ENCODE measurements at places on chromosomes 13 and 19.

- peak; percentile 3 for DNase-seq
- no peaks in the 10 kb centered on the region for H3K36me3 ChIP-seq
- no peaks in the 10 kb centered on the region for H3K27me3 ChIP-seq
- no peak overlapping the region for H3K4me3 ChIP-seq
- H3K27ac ChIP-seq, result no peak overlapping the region
Observed at GRCh38 chr13:102097708-102098107, 304.1 kb downstream of the FGF14 start.

DNA sequence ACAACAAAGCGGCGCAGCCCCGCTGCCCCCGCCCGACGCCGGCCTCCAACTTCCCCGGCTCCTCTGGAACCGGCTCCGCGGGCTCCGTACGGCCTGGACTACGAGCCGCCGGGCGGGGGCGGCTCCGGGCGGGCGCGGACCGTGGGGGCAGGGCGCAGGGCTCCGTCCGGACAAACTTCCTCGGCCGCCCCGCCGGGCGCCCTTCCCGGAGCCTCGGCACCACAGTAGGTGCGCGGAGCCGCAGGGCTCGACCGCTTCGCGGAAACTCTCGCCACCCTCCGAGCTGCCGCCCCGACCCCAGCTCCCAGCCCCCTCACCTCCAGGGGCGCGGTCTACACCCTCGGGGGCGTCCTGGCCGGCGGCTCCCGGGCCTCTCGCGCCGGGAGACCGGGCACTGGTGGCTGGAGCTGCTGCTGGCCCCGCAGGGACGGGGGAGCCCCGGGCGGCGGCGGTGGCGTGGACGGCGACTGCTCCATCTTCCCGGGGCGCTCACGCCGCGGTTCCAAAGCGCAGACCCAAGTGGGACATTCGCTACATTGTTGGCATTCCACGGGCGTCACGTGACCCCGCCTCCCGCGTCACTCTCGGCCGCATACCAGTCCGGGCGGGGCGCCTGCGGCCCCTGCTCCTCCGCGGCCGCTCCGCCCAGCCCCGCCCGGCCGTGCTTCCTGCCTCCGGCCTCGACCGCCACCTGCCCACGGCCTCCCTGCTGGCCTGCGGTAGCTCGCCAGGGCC lies at the start of gene LATS2:
LATS2 (minus strand) TSS at position 558 of the 735 bp plus-strand sequence. CDS start 15,560 bp downstream, outside the sequence.
- H3K36me3 ChIP-seq, result no peaks in the 10 kb centered on the region
- H3K27ac ChIP-seq, result peak within 1 kb of the TSS; percentile 100
- peak; percentile 97 for DNase-seq

DNA sequence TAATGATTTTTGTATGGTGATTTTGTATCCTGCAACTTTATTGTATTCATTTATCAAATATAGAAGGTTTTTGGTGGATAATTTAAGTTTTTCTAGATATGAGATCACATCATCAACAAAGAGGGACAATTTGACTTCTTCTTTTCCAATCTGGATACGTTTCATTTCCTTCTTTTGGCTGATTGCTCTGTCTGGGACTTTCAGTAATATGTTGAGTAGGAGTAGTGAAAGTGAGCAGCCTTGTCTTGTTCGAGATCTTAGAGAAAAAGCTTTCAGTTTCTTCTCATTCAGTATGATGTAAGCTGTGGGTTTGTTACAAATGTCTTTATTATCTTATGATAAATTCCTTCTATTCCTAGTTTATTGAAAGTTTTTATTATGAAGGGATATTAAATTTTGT lies 352.0 kb upstream of the DACH1 start:
- no peak overlapping the region for H3K4me3 ChIP-seq
- no peak overlapping the region for H3K27ac ChIP-seq
- no peaks in the 10 kb centered on the region for H3K36me3 ChIP-seq
- H3K27me3 ChIP-seq, result no peaks in the 10 kb centered on the region

GRCh38 chr19:34881982-34882381 lies 44.7 kb upstream of the ZNF30 start:
- H3K4me3 ChIP-seq, result no peak overlapping the region
- H3K4me1 ChIP-seq, result no peaks in the 10 kb centered on the region
- H3K27me3 ChIP-seq, result no peaks in the 10 kb centered on the region
- DNase-seq, result no peak

- H3K4me3 ChIP-seq, result no peak overlapping the region
- no peak for DNase-seq
- H3K27ac ChIP-seq, result no peak overlapping the region
- peaks cover 1% of the 10 kb centered on the region for H3K4me1 ChIP-seq
- peaks cover 2% of the 10 kb centered on the region for H3K36me3 ChIP-seq
Observed at GRCh38 chr19:41261474-41262190, 2.5 kb upstream of the HNRNPUL1 start.

- no peaks in the 10 kb centered on the region for H3K27me3 ChIP-seq
- peak overlapping the region; percentile 27 for H3K27ac ChIP-seq
- peak overlapping the region; percentile 98 for H3K4me3 ChIP-seq
- peaks cover 2% of the 10 kb centered on the region for H3K4me1 ChIP-seq
- DNase-seq, result no peak
- no peaks in the 10 kb centered on the region for H3K36me3 ChIP-seq
Observed at GRCh38 chr19:52734331-52734892, 432 bp downstream of the ZNF611 start.

GRCh38 chr19:17529239-17530158 lies 18.1 kb downstream of the PGLS start:
- no peak for DNase-seq
- H3K4me1 ChIP-seq, result peaks cover 4% of the 10 kb centered on the region
- H3K36me3 ChIP-seq, result no peaks in the 10 kb centered on the region
- no peak overlapping the region for H3K27ac ChIP-seq
- no peaks in the 10 kb centered on the region for H3K27me3 ChIP-seq

DNA sequence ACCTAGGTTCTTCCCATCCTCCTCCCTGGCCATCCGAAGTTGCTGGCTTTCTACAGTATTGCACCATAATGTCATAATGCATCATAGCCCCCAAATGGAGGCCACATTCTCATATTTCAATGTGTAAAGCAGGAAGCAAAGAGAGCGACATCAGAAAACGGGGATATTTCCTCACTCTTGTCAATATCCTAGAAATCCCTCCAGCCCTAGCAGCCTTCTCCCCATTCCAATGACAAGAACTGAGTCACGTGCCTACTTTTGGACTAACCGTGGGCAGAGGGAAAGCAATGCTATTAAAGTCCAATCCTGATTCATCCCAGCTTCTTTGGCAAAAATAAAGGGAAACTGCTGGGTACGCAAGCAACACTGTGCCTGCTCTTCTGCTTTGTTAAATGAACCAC lies 4.3 kb upstream of the RAP2A start:
- DNase-seq, result no peak
- H3K36me3 ChIP-seq, result no peaks in the 10 kb centered on the region
- no peaks in the 10 kb centered on the region for H3K4me1 ChIP-seq
- no peak overlapping the region for H3K4me3 ChIP-seq
- H3K27ac ChIP-seq, result no peak overlapping the region

DNA sequence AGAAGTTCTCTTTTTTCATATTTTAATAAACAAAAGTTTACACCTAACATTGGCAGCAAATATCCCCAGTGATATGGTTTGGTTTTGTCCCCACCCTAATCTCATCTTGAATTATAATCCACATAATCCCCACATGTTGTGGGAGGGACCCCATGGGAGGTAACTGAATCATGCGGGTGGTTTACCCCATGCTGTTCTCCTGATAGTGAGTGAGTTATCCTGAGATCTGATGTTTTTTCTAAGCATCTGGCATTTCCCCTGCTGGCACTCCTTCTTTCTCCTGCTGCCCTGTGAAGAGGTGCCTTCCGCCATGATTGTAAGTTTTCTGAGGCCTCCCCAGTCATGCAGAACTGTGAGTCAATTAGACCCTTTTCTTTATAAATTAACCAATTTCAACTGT lies 214.7 kb downstream of the SLITRK1 start:
- H3K4me1 ChIP-seq, result no peaks in the 10 kb centered on the region
- H3K36me3 ChIP-seq, result no peaks in the 10 kb centered on the region
- DNase-seq, result peak; percentile 54
- no peak overlapping the region for H3K4me3 ChIP-seq
- no peaks in the 10 kb centered on the region for H3K27me3 ChIP-seq
- H3K27ac ChIP-seq, result no peak overlapping the region

DNA sequence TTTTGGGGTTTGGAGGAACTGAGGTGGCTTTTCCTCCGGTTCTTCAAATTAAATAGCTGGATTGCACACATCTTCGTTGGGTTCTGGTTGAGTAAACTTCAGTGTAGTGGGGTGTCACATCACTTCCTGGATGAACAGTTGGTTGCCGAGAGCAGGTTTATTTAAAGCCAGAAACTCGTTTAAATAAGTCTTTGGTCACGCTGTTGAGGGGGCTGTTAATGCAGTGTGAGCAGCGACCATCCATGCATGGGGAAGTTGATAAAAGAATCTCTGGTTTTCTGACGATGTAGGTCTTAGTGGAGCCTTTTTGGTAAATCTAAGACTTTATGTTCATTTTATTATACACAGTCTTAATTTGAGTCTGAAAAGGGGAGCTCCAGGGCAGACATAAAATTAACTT lies 351.2 kb upstream of the ARGLU1 start:
- H3K4me1 ChIP-seq, result no peaks in the 10 kb centered on the region
- no peaks in the 10 kb centered on the region for H3K36me3 ChIP-seq
- DNase-seq, result no peak
- H3K27ac ChIP-seq, result no peak overlapping the region

Measured in mesendoderm (in vitro differentiated cells).